ENCODE measurements at places on chromosomes 7 and 10.
A peak's percentile ranks its signal among the peaks of the same experiment; 100 is the strongest.

GRCh38 chr10:97640868-97641811, 669 bp downstream of the PI4K2A start:
- no peak for DNase-seq

DNA sequence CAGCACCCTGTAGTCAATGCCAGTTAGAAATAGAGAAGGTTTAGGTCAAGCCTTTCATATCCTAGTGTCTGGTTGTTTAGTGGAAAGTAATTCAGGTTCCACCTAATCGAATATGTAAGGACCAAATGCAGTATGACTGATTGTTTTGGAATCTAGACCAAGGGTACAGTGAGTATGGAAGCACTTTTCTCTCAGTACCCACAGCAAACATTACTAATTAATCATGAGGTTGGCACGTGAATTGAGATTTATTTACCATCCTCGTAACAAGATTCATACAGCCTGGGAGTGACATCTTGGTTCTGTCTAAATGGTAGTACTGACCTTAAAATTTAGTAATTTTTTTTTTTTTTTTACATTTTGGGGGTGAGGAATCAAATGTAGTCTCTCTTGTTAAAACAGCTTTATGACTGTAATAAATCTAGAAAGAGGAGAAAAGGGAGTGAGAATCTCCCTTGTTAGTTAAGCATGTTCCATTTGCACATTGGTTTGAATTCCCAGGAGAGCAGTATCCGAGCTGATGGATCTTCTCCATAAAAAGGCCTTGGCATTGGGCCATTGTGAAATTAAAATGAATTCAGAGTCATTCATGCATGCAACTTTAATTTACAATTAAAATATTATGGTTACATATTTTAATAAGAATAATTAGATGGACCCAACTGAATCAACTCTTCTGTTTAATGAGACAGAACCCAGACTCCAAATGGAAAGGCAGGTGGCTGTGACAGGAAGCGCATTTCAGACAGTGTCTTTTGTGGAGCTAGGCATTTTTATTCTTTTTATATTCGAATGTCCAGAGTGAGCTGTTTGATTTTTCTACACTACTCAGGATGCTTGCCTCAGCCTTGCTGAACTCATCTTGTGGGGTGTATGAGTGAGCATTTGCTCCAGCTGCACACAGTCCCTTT, 57.6 kb downstream of the SNX10 start:
- DNase-seq: no peak

DNA sequence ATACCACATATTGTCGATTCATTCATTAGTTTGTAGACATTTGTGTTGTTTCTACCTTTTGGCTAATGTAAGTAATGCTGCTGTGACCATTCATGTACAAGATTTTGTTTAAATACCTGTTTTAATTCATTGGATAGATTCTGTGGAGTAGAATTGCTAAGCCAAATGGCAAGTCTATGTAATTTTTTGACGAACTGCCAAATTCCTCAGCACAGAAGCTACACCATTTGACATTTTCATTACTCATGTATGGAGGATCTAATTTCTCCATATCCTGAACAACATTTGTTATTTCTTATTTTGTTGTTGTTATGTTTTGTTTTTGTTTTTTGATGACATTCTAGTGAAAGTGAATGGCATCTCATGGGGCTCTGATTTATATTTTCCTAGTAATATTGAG, 1351.3 kb upstream of the SORCS1 start:
- no peak for DNase-seq

- DNase-seq: no peak
These were observed 78.8 kb upstream of the ANLN start for GRCh38 chr7:36310897-36311296.

DNA sequence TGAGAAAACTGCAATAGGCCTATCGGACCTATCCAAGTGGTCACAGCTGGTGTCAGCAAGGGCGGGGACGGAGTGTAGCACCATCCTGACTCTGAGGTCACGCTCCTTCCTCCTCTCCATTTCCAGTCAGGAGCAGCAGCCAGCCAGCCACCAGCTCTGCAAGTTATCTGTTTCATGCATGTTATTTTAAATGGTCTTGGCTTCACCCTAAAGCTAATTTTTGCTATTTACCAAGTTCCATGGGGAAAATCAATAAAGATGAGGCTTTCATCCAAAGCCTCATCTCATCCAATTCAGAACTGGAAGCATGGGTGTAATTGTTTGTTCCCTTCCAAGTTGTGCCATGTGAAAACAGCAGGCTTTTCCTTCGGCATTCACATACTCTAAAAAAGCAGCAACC, 49.3 kb downstream of the ICA1 start:
- DNase-seq: no peak

GRCh38 chr7:151389768-151390597, 19.9 kb downstream of the WDR86 start:
- no peak for DNase-seq

GRCh38 chr7:24836084-24836483, 78.8 kb upstream of the GSDME start:
- no peak for DNase-seq

DNA sequence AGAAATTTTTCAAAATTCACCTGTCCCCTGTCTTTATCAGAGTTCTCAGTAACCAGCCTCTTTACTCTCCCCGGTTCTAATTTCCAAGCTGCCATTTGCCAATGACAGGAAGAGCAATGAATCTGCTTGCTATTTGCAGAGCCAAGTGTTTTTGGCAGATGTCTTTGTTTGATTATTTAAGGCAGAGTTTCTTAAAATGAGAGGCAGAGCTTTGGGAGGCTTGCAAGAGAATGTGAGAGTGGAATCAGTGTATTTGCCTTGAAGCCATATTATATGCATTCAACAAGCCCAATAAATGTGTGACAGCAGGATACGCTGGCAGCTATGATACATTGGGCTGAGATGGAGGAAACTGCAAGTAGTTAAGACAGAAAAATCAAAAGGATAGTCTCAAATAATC, 196.5 kb downstream of the PHF14 start:
- no peak for DNase-seq

GRCh38 chr7:51314726-51315125, 1.9 kb downstream of the COBL start:
- DNase-seq: no peak

DNA sequence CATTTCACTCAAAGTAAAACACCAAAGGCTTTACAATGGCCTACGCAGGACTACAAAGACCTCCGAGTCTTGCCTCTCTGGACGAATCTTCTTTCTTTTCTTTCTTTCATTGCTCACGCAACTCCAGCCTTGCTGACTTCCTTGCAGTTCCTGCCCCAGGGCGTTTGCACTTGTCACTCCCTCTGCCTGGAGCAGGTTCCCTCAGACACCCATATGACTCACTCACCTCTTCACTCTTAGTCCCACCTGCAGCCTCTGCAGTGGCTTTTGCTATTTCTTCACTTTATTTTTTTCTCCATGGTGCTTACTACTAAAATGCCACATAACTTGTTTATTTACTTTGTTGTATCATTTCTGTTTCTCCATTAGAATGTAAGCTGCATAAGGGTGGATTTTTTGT, 33.1 kb downstream of the GHRHR start:
- DNase-seq: no peak

GRCh38 chr10:115826396-115826795, 446.6 kb downstream of the GFRA1 start:
- DNase-seq: no peak

GRCh38 chr10:114042895-114043531, 653 bp upstream of the ADRB1 start:
- no peak for DNase-seq

- DNase-seq: peak; percentile 33
These were observed 36.4 kb downstream of the DPYSL4 start for GRCh38 chr10:132223156-132223590.

GRCh38 chr10:72421885-72422540, 67.3 kb upstream of the DNAJB12 start:
- DNase-seq: no peak

- no peak for DNase-seq
These were observed 206.3 kb downstream of the TPK1 start for GRCh38 chr7:144629598-144629997.

- DNase-seq: peak; percentile 66
These were observed 47.4 kb downstream of the DENND11 start for GRCh38 chr7:141654551-141654950.

GRCh38 chr10:97355571-97355975, 21.0 kb upstream of the FRAT2 start:
- DNase-seq: peak; percentile 61

DNA sequence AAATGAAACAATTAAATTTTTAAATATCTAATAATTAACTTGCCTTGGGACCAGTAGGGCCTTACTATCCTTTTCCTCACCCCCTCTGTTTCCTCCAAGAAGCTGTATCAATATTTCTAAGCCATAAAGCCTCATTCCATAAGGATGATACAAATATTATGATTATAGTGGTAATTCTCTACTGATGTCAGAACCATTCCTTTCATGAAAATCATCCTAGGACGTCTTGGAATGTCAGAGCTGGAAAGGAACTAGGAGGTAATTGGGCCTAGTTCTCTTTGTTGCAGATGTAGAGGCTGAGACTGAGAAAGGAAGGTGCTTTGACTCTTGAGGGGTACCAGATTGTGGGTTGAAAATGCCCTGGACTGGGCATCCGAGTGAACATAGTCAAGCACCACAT, 766.7 kb upstream of the GHITM start:
- no peak for DNase-seq

GRCh38 chr7:143518521-143518920, 40.8 kb downstream of the TAS2R41 start:
- DNase-seq: no peak

DNA sequence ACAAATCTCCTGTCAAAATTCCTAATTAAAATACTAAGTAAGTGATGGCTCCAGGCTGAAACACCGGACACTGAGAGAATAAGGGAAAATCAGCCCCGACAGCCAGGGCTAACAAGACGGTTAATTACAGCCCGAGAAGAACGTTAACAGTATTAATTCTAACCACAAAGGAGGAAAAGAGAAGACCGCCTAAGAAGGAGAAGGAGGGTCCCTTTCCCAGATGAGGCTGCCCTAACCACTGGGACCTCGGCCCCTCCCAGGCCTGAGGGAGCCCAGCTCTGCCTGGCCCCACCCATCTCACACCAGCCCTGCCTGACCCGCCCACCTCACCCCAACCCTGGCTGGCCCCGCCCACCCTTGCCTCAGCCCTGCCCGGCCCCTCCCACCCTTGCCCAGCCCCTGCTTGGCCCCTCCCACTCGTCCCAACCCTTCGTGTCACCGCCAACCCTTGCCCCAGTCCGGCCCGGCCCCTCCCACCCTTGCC, 51.3 kb downstream of the PWWP2B start:
- DNase-seq: no peak

DNA sequence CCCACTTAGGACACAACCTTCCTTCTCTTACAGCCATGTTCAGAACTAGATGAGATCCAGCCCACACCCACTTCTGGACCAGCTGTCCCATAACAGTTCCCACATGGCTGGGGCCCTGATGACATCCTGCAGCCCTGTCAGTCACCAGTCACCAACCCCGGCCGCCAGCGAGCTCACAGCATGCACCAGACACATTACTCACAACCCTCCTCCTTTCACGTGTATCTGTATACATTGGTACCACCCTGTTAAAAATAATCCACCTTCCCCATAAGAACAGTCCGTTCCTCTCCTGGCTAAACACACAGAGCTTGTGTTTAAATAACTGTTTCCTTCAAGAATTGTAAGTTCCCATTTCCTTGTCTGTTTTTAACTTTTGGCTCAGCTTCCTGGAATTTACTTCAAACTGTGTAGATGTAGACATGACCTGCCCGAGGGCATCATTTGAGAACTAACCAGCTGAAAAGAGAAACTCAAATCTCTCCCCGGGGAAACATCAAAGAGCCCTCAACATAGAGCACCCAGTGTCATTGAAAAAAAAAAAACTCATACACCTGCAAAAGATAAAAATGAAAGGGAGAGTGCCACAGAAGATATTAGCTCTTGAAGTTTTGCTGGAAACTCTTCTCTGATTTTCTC, 26.0 kb upstream of the PRLHR start:
- DNase-seq: no peak

- DNase-seq: no peak
These were observed 118.2 kb downstream of the PRPF18 start for GRCh38 chr10:13704964-13705363.

GRCh38 chr10:17038627-17039026, 91.0 kb downstream of the CUBN start:
- no peak for DNase-seq

DNA sequence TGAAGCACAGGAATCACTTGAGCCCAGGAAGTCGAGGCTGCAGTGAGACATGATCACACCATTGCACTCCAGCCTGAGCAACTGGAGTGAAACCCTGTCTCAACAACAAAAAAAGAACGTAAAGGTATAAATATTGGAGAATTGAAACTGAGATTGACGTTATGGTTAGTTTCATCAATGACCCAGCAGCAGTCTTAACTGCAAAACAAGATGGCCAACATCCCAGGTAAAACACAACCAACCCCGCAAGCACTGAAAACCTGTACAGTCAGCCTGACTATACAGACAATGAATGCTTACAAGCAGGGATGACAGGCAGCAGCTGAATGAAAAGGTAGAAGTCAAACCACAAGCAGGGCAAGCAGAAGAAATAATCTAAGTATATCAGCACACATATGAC, 34.7 kb downstream of the WAPL start:
- no peak for DNase-seq

DNA sequence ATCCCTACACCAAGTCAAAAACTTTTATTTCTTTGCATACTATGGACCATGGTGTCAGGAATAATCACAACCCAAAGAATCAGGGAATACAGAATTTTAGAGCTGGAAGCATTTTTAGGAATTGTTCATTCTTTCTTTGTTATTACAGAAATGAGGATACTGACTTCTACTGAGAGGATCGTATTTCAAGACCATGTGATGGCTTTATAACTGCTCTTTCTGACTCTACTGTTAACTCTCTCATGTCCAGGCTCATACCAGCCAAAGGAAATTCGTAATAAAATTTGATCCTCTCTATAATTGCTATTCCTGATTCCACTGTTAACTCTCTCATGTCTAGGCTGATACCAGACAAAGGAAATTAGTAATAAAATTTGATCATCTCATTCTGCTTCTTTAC, 1050.9 kb upstream of the C7orf33 start:
- no peak for DNase-seq

DNA sequence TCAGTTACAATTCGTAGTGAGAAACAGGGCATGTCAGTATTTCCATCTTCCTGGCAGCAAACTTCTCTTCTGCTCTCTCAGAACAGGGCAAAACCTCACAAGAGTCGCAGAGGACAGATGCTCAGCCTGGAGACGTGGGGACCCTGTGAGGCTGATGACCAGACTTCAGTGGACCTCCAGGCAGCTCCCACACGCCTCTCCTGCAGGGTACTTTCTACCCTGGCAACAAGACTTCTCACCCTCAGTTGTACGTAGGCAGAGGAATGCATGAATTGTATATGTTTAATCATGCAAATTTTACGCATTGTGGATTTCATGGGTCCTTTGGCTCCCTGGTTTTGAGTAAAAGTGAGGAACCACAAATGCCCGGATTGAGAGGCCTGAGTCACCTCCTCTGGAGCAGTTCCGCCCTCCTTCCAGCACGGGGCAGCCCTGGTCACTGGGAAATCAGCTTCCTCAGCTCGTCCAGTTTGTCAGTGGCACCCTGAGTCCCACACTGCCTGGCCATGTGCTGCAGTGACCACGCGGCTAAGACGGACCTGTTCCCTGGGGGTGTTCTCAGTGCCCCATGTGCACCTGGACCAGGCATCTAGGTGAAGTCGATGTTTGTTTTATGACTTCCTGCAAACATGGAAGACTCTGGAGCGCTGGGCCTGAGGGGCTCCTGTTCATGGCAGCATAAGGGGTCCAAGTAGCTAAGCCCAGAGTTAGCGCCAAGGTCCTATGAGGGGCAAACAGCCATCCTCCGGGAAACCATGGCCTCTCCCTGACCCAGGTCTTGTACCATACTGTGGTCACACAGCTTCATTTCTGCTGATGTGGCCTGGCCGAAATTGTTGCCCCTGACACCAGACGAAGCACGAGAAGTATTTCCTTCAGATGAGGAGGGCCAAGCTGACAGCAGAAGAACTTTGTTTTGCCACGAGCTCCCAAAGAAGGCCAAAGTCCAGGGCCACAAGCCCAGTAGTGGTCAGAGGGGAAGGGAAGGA, 165.1 kb downstream of the TNS3 start:
- no peak for DNase-seq
